Activated T-cell treated with anti-CD3 and anti-CD28 coated beads, Interleukin-2, amount 50 U/mL, for 72 hours (primary cell): ENCODE measurements at places on chromosomes 5 and 9.

GRCh38 chr9:114887963-114888362, 42.4 kb downstream of the TNFSF8 start:
- no peak for DNase-seq
- peaks cover 18% of the 10 kb centered on the region for H3K36me3 ChIP-seq
- H3K4me3 ChIP-seq, result no peak overlapping the region
- peaks cover 58% of the 10 kb centered on the region for H3K4me1 ChIP-seq
- no peaks in the 10 kb centered on the region for H3K27me3 ChIP-seq
- no peak overlapping the region for H3K27ac ChIP-seq

- H3K36me3 ChIP-seq, result no peaks in the 10 kb centered on the region
- no peak for DNase-seq
- H3K27me3 ChIP-seq, result peaks cover 55% of the 10 kb centered on the region
- no peaks in the 10 kb centered on the region for H3K4me1 ChIP-seq
Observed at GRCh38 chr9:7266911-7267595, 509.3 kb downstream of the KDM4C start.

- DNase-seq, result no peak
- H3K4me3 ChIP-seq, result no peak overlapping the region
- H3K36me3 ChIP-seq, result peaks cover 3% of the 10 kb centered on the region
- H3K4me1 ChIP-seq, result no peaks in the 10 kb centered on the region
Observed at GRCh38 chr5:54692631-54693030, 175.1 kb downstream of the SNX18 start.

- no peaks in the 10 kb centered on the region for H3K4me1 ChIP-seq
- no peak overlapping the region for H3K27ac ChIP-seq
- no peaks in the 10 kb centered on the region for H3K27me3 ChIP-seq
- no peak for DNase-seq
- peaks cover 2% of the 10 kb centered on the region for H3K36me3 ChIP-seq
- H3K4me3 ChIP-seq, result no peak overlapping the region
Observed at GRCh38 chr5:60810438-60811085, 33.5 kb downstream of the ELOVL7 start.

- peaks cover 2% of the 10 kb centered on the region for H3K36me3 ChIP-seq
- peak overlapping the region; percentile 96 for H3K4me3 ChIP-seq
- no peaks in the 10 kb centered on the region for H3K27me3 ChIP-seq
- peak overlapping the region; percentile 89 for H3K27ac ChIP-seq
- peaks cover 64% of the 10 kb centered on the region for H3K4me1 ChIP-seq
Observed at GRCh38 chr5:75510836-75511434, 494 bp downstream of the CERT1 start.

GRCh38 chr9:74958587-74958986, 5.9 kb upstream of the C9orf40 start:
- DNase-seq, result no peak
- peaks cover 10% of the 10 kb centered on the region for H3K4me1 ChIP-seq
- no peak overlapping the region for H3K27ac ChIP-seq
- no peak overlapping the region for H3K4me3 ChIP-seq
- H3K36me3 ChIP-seq, result peaks cover 18% of the 10 kb centered on the region
- H3K27me3 ChIP-seq, result no peaks in the 10 kb centered on the region

- no peak overlapping the region for H3K4me3 ChIP-seq
- H3K27ac ChIP-seq, result no peak overlapping the region
- no peaks in the 10 kb centered on the region for H3K27me3 ChIP-seq
- peaks cover 2% of the 10 kb centered on the region for H3K36me3 ChIP-seq
- DNase-seq, result no peak
Observed at GRCh38 chr5:125451622-125452021, 705.2 kb upstream of the ZNF608 start.

DNA sequence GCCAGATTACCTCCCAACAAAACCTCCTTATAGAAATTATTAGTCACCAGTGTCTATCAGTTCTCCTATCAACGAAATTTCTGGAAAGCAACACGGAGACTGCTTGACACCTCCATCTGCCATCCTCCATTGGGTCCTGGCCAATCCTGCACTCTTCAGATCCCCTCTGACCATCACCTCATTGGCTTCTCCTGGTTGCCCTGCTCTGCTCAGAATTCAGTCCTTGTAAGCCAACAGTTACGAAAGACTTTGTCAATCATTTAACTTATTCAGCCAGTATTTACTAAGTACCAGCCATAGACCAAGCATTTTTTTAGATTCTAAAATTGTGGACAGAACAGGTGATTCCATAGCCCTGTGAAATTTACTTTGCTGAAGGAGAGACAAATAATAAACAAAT, 228.5 kb downstream of the MARCHF11 start:
- no peaks in the 10 kb centered on the region for H3K27me3 ChIP-seq
- no peak for DNase-seq
- no peaks in the 10 kb centered on the region for H3K4me1 ChIP-seq
- H3K4me3 ChIP-seq, result no peak overlapping the region
- peaks cover 2% of the 10 kb centered on the region for H3K36me3 ChIP-seq
- no peak overlapping the region for H3K27ac ChIP-seq
